ENCODE measurements at places on chromosomes 4 and X.

DNA sequence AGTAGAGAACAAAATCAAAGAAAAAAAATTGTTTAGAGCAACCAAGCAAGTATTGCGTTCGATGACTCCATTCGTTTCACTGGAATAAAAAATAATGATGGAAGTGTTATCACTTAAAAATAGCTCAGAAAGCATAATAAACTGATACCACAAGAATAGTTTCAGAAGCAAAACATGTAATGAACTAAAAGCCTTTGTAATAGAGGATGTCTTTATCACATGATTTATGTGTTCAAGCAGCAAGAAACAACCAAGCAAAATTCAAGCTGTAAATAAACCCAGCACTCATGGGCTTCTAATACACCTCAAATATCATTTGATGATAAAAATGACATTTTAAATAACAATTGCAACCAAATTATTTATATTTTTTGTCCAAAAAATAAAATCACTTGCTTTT is 192.2 kb downstream of the NDST4 start:
- H3K27ac ChIP-seq: no peak overlapping the region
- H3K27me3 ChIP-seq: no peaks in the 10 kb centered on the region
- no peak overlapping the region for H3K4me3 ChIP-seq
- no peaks in the 10 kb centered on the region for H3K36me3 ChIP-seq

GRCh38 chrX:440636-441035 is 53.9 kb upstream of the PPP2R3B start:
- H3K4me1 ChIP-seq: no peaks in the 10 kb centered on the region
- no peak overlapping the region for H3K27ac ChIP-seq
- no peaks in the 10 kb centered on the region for H3K36me3 ChIP-seq
- no peak for DNase-seq
- peaks cover 17% of the 10 kb centered on the region for H3K27me3 ChIP-seq

- no peak for DNase-seq
- no peaks in the 10 kb centered on the region for H3K27me3 ChIP-seq
- H3K4me3 ChIP-seq: no peak overlapping the region
- H3K36me3 ChIP-seq: no peaks in the 10 kb centered on the region
Measured at GRCh38 chr4:139167774-139168444, 9.1 kb downstream of the ELF2 start.

DNA sequence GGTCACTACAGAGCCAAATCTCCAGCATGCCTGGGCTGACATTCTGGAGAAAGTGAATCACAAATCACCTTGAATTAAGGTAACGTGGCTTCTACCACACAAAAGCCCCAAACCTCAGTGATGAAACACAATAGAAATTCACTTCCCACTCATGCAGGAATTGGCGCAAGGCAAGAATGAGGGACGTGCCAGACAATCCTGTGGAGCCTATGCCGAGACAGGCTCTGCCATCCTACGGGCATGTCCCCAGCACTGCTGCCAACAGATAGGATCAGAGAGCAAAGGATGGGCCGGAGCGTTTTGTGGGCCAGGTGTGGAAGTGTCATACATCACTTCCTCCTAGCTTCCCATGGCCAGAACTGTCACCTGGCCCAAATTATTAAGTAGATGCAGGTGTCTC is 118.0 kb downstream of the IRF2 start:
- no peak overlapping the region for H3K27ac ChIP-seq
- no peaks in the 10 kb centered on the region for H3K36me3 ChIP-seq
- H3K4me1 ChIP-seq: peaks cover 11% of the 10 kb centered on the region
- H3K27me3 ChIP-seq: no peaks in the 10 kb centered on the region

GRCh38 chr4:23811161-23811560 is 78.7 kb downstream of the PPARGC1A start:
- no peaks in the 10 kb centered on the region for H3K27me3 ChIP-seq
- DNase-seq: no peak
- no peak overlapping the region for H3K27ac ChIP-seq
- H3K36me3 ChIP-seq: peaks cover 6% of the 10 kb centered on the region

DNA sequence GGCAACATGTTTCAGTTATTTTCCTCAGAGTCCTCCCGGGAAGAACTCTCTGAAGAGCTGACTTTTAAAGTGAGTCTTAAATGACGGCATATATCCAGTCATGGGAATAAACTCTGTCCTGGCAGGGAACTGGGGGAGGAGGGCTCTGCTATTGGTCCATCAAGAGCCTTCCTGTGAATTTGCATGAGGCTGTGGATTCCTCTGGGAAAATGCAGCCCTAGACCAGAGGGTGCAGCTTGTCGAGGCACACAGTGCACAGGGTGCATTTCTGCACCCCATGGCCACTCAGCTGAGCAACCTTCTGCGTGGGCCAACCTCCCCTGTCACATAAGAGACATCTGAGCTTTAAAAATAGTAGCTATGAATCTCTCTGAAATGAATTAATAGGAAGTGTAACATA is 360.0 kb downstream of the GALNTL6 start:
- no peak overlapping the region for H3K27ac ChIP-seq
- no peaks in the 10 kb centered on the region for H3K36me3 ChIP-seq
- H3K4me3 ChIP-seq: no peak overlapping the region
- DNase-seq: no peak
- no peaks in the 10 kb centered on the region for H3K27me3 ChIP-seq

DNA sequence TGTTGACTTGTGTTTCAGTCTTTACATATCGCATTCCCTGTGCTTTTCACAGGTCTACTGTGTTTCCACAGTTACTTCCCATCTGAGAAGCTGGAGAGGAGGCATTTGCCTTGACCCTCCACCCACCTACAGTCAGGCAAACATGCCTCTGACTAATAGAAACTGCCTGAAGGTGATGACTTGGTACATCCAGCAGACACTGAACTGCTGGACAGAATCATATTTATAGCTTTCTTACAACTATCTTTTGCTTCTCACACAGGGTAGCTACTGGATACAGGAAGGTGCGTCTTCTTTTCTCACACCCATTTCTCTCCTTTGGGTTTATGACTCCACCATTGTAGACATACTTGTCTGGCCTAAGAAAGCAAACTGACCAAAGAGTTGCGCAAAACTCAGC is 58.0 kb downstream of the VGLL1 start:
- H3K27me3 ChIP-seq: no peaks in the 10 kb centered on the region
- H3K27ac ChIP-seq: no peak overlapping the region
- H3K36me3 ChIP-seq: no peaks in the 10 kb centered on the region
- no peaks in the 10 kb centered on the region for H3K4me1 ChIP-seq
- H3K4me3 ChIP-seq: no peak overlapping the region

GRCh38 chr4:145865274-145865941 is 73.2 kb downstream of the ZNF827 start:
- H3K36me3 ChIP-seq: no peaks in the 10 kb centered on the region
- H3K4me1 ChIP-seq: no peaks in the 10 kb centered on the region
- H3K27ac ChIP-seq: no peak overlapping the region
- no peaks in the 10 kb centered on the region for H3K27me3 ChIP-seq
- no peak for DNase-seq

Data from transverse colon (tissue), 4 donors.